ENCODE measurements at places on chromosomes 7 and 10.

GRCh38 chr7:6502886-6503285 lies 48.4 kb downstream of the GRID2IP start:
- DNase-seq = no peak

- no peak for DNase-seq
Observed at GRCh38 chr7:108286290-108286904, 156.2 kb upstream of the LAMB4 start.

DNA sequence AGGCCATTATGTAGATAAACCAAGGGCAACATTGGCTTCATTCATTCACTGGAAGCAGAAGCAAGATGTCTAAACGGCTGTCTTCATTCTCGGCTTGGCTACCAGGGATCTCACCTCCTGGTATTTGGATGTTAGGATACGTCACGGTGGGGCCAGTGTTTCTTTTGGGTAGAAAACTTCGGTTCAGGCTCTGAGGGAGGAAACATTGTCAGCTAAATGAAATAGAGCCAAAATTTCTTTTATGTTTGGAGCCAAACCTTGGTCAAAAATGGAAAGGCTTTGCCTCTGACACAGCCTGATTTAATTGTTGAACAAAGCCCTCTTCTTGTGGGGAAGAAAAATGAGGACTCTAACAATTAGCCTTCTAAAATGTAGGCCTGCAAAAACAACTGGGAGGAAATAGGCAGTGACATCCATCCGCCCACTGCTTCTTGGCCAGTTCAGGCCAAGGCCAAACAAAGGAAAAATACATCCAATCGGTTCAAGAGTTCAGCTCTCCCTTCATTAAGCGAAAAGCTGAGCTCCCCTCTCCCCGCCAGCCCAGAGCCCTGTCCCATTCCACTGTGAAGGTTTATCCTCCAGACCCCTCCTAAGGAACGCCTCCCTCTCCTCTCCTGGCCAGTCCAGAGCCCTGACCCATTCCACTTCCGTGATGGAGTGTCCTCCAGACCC lies 44.4 kb downstream of the PFKFB3 start:
- no peak for DNase-seq

GRCh38 chr10:102231357-102232318 lies 5.5 kb downstream of the ELOVL3 start:
- peak; percentile 46 for DNase-seq

- DNase-seq = no peak
Observed at GRCh38 chr7:14596421-14596820, 306.1 kb downstream of the DGKB start.

All from GDM1 (cell line).